ENCODE measurements at places on chromosomes 2 and 18.

DNA sequence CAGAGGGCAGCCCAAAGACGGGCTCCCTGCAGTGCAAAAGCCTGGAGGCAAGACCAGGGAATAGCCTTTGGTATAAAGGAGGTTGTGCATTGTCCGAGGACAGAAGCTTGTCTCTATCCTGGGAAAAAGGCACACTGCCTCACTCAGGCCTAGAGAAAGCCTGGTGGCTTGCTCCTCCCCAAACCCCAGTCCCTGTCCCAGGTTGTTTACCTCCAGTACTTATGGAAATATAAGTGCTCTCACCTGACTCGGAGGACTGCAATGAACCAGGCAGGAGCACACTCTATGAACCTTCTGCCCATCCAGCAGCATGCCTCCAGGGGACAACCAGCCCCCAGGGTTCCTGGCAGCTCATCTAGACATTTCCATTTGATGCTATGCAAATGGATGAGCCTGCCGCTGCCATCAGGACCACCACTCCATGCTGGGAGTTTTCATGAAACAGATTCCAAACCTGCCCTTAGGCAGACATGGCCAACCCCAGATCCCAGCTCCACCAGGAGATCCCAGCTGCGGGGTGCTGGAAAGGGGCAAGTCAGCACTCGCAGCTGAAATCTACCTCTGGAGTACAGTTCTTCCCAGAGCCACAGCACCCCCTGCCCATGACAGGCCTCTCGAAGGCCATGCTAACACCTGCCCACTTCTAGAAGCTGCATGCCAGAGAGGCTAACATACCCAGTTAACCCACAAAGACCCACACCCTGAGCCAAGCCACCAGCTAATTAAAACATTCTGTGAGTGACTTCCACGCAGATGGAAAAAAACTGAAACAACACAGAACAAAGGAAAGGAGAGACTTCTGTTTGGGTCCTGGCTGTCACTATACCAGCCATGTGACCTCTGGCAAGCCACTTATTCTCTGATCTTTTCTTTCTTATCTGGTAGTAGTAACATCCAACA lies 101.7 kb downstream of the TTC32 start:
- no peak for DNase-seq

GRCh38 chr2:120879431-120880295 lies 144.0 kb downstream of the GLI2 start:
- DNase-seq, result no peak

GRCh38 chr2:120995656-120996190 lies 260.1 kb downstream of the GLI2 start:
- DNase-seq, result no peak

DNA sequence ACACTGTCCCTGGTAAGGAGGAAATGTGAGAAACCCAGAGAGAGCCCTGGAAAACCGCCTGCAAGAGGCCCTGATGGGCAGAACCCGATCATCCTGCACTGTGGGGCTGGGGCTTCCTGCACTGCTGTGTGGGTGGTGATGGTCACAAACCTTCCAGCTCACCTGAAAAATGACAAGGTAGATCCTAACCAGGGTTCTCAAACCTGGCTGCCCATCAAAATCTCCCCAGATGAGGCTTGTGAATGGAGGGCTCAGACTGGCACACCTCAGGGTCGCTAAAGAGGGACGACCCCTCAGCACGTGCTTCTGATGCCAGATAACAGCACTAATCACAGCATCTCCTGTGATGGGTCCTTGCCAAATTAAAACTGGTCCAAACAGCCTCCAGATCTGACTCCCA lies 74.7 kb downstream of the GYPC start:
- no peak for DNase-seq

GRCh38 chr2:190449925-190450324 lies 41.8 kb downstream of the MFSD6 start:
- no peak for DNase-seq

DNA sequence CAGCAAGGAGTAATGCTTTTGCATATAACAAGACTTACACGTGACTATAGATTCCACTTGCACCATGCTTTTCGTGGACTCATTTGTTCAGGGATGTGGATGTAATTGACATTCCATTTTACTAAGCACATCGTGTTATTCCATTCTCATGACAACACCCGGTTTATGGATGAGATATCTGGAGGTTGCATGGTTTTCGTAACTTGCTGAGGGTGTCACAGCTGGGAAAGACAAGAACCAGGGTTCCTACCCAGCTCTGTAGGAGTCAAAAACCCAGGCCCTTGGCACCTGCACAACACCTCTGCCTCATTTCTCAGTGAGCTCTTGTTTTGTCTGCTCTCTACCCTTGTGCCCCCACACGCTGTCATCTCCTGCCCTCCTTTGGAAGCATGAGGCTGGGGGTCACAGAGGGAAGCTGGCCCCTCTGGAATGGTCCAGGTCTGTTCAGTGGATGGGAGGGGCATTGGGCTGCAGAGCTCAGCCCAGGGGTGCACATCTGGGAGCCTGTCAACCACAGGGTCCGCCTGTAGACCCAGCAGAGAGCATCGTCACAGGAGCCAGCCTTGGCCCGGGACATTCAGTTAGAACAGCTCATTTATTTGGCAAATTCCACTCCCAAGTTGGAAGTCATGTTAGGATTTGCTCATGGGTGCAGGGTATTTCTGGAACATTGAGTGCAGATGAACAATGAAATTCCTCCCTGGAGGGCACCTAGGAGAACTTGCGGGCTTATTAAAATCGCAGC lies 120.1 kb upstream of the TWIST2 start:
- no peak for DNase-seq

- no peak for DNase-seq
Observed at GRCh38 chr2:40004336-40004735, 225.3 kb upstream of the THUMPD2 start.
